ENCODE measurements at places on chromosomes 7 and 10.

DNA sequence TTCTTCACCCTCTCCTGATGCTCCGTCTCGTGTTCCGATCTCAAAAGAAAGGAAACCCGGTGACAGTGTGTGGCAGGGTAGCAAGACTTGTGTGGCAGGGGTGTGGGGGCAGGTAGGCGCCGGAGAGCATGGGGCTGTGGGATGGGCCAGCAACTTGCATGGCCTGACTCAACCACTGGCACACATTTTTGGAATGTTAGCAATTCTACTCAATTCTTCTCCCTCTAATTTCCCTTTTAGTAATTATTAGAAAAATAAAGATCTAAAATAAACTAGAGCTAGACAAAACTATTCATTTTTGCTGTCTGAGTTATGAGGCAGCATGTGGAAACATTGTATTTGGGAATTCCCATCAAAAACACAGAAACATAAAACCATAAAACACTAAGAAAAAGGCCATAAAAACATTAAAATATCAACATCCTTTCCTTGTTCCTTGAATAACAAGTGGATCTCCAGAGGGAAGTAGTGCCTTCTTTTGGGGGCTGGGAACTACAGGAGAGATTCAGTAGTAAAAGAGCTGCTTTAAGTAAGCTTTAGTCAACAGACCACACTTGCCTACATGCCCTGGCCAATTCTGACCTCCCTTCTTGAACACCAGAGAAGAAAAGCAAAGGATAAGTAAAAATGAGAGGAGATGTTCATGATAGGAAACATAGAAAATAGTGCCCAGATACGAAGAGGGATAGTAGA, 21.8 kb downstream of the SEMA3C start:
- no peaks in the 10 kb centered on the region for H3K4me1 ChIP-seq
- H3K27me3 ChIP-seq, result no peaks in the 10 kb centered on the region

DNA sequence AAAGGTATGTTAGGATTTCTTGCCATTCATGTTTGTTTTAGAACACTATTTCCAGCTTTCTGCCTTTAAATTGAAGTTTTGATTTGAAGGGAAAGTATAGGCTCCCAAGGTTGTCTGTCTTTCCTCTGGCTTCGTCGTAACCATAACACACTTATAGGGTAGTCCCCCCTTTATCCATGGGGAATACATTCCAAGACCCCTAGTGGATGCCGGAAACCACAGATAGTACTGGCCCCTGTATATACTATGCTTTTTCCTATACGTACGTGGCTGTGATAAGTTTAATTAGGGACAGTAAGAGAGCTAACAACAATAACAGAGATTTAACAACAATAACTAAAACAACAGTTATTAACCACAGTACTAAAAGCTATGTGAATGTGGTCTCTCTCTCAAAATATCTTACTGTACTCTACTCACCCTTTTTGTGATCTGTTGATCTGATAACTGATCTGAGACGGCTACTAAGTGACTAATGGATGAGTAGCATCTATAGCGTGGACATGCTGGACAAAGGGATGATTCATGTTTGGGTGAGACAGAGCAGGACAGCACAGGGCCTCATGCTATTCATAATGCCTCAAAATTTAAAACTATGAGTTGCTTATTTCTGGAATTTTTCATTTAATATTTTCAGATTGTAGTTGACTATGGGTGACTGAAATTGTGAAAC, 273.1 kb downstream of the AUTS2 start:
- no peak overlapping the region for H3K27ac ChIP-seq
- H3K4me1 ChIP-seq, result no peaks in the 10 kb centered on the region
- H3K36me3 ChIP-seq, result no peaks in the 10 kb centered on the region
- DNase-seq, result no peak
- no peak overlapping the region for H3K4me3 ChIP-seq

DNA sequence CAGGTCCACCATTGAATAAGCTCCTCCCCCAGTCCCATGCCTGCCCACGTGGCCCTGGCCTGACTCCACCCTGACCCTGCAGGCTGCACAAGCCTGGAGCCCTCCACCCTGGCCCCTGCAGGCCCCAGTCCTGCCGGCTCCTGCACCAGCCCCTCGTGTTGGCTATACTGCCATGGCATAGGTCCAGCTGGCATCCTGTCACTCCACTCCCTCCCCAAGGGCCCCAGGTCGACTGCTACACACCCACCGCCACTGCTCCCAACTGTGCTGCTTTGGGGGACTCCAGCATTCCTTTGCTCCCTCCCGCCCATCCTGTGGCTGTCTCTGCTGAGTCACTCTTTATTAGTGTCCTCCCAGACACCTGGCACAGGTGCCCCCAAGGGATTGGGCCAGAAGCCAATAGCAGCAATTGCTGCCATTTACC, 32.4 kb upstream of the HSPA12A start:
- no peak overlapping the region for H3K4me3 ChIP-seq
- no peak overlapping the region for H3K27ac ChIP-seq
- no peaks in the 10 kb centered on the region for H3K4me1 ChIP-seq
- no peaks in the 10 kb centered on the region for H3K27me3 ChIP-seq

DNA sequence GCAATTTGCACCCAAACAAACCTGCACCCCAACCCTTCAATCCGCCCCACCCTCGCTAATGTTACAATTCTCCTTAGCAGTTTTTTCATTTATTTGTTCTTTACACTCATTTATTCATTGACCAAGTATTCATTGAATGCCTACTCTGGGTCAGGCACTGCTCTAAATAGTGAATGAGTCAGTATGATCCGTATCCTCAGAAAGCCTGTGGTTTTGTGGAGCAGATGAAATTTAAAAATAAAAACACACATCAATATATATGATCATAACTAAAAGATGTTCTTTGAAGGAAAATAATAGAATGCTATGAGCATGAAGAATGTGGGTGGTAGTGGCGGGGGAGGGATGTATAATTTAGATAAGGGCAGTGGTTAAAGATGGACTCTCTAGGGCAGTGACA, 13.3 kb downstream of the IFIT5 start:
- no peaks in the 10 kb centered on the region for H3K4me1 ChIP-seq
- no peak overlapping the region for H3K27ac ChIP-seq
- no peak overlapping the region for H3K4me3 ChIP-seq
- no peaks in the 10 kb centered on the region for H3K27me3 ChIP-seq

GRCh38 chr7:50473531-50473930, 23.4 kb upstream of the FIGNL1 start:
- no peak overlapping the region for H3K4me3 ChIP-seq
- no peaks in the 10 kb centered on the region for H3K27me3 ChIP-seq
- no peak for DNase-seq
- no peaks in the 10 kb centered on the region for H3K4me1 ChIP-seq
- no peaks in the 10 kb centered on the region for H3K36me3 ChIP-seq

- no peaks in the 10 kb centered on the region for H3K36me3 ChIP-seq
- H3K27ac ChIP-seq, result peak overlapping the region; percentile 38
- no peaks in the 10 kb centered on the region for H3K4me1 ChIP-seq
Observed at GRCh38 chr10:4333459-4333894, 492.5 kb upstream of the AKR1E2 start.

Data from MM.1S (cell line).